AG04450 (cell line): ENCODE measurements at places on chromosomes 4 and X.

GRCh38 chr4:74317616-74318246 is 9.5 kb downstream of the EPGN start:
- DNase-seq = no peak

DNA sequence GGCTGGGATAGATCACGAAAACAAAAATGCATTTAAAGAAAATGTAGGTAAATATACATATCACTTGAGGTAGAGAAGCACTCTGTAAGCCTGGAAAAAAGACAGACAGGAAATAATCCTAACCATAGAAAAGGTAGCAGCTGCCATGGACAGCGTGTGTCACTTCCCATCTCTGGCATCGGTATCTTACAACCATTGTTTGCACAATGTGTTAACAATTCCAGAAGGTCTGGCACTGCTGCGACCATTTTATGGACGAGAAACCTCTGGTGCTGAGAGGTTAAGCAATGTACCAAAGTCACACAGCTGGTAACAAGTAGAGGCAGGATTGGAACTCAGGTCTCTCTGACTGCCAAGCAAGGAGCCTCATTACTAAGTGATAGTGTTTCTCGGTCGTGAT is 1.7 kb upstream of the MTNR1A start:
- no peak for DNase-seq

DNA sequence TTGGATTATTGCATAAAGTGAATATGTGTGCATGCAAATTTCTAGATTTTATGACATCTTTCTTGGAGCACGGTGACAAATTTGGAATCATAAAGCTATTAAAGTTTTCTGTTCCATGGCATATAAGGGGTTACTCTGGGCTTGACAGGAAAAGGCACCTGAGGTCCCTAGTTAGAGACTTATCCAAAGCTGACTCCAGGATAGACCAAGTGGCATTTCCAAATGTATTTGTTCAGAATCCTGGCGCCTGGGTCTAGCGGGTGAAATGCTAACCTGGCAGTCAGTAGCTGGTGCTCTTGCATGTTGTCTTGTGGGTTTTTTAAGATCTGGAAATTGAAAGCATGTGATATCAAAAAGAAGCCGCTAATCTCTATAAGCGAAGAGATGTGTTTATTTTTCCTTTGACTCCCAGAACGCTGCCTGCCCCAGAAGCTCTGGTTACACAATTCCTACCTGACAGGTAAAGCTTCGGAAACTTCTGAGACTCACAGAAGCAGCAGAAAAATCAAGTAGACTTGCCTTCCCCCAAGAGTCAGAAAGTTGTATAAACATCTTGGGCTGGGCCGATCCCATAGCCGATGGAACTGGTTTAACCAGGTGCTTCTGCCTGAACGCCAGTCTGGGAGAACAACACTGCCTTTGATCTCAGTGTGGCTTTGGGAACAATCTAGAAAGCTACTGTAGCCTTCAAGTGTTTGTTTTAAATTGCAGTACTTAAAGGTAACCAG is 12.9 kb upstream of the ZCCHC4 start:
- no peak for DNase-seq

DNA sequence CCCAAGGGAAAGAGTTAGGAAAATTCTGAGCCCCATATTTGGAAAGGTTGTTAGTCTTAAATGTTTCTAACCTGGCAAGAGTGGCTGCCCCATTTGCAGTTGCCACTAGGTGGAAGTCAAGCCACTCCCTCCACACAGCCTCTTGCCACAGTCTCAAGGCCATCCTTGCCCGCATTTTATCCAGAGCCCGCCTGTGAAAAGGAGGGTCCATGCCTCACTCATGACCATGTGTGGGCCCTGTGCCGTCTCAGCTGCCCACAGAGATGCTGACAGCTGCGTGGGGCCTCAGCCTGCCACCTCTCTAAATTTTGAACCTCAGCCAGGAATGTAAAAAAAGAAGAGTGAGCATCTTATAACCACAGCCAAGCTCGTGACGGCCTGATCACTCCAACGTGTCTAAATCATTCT is 201.5 kb upstream of the FAM241A start:
- DNase-seq = no peak

- peak; percentile 62 for DNase-seq
Observed at GRCh38 chr4:17324386-17324830, 187.5 kb downstream of the QDPR start.

DNA sequence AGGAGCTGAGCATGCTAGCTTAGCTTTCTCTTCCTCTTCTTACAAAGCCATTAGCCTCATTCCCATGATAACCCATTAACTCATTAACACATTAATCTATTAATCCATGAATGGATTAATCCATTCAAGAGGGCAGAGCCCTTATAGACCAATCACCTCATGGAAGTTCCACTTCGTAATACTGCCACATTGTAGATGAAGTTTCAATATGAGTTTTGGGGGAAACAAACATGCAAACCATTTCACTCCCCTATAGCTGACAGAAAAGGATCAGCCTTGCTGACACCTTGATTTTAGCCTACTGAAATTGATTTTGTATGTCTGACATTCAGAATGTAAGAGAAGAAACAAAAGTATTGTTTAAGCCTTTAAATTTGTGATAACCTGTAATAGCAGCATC is 251.8 kb upstream of the GALNTL6 start:
- no peak for DNase-seq

DNA sequence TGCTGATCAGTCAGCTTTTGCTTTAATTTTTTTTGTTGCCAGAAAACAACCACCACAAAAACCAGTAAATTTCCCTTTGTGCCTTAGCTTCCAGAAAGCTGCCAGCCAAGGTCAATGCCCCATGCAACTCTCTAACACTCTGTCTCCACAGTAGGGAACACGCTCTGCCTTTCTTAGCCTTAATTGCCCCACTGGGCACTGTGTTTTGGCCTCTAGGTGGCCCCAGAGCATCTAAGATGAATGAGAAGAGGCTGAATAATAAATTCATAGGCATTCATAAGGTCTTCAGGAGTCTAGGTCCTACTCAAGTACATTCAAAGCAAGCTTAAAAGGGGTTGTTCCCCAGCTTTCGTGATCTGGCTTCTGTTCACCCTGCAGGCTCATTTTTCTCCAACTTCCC is 57.7 kb upstream of the PASD1 start:
- DNase-seq = no peak

DNA sequence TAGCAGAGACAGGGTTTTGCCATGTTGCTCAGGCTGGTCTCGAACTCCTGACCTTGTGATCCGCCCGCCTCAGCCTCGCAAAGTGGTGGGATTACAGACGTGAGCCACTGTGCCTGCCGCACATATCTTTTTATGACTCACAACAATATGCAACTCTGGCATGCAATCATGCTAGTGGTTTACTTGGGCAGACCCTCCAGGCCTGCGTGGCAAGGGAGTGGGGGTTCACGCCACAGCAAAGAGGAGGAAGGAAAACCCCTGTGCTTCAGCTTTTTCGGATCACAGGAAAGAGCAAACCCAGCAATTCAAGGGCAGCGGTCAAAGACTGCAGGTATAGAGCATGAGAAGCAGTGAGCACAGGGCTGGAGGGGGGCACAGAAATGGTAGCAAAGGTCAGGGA is 48.3 kb upstream of the CD99 start:
- no peak for DNase-seq
